Suppressor macrophage treated with lipopolysaccharide for 1 hour (primary cell): ENCODE measurements at places on chromosomes 3 and 15.

DNA sequence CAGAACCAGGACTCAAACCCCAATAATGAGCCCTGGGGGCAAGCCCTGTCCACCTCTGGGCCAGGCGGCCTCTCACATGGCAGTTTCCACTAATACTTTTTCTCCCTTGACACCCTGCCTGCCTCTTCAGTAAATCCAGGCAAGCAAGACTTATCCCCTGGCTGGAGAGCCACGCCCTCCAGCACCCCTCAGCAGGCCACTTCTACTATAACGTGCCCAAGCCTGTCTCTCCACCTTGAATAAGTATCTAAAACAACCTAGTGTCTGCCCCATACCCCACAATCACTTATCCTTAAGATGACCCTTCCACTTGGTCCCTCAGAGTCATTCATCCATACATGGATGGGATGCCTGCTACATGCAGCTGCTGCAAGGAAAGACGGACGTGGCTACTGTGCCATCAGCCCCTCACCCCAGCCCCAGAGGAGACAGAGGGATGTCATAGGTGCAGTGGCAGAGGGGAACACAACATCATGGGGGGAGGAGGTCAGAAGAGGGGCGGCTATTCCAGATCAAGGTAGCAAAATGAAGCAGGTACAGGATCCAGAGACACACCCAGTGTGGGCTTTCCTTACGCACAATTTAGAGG is 63.4 kb downstream of the LRIG1 start:
- no peak for DNase-seq

GRCh38 chr3:29153811-29154210 is 127.1 kb upstream of the RBMS3 start:
- peak; percentile 1 for DNase-seq

GRCh38 chr3:44434834-44435510 is 42.5 kb downstream of the ZNF445 start:
- DNase-seq, result no peak

- peak; percentile 28 for DNase-seq
These were observed 44.8 kb upstream of the B3GNT5 start for GRCh38 chr3:183208260-183208659.

DNA sequence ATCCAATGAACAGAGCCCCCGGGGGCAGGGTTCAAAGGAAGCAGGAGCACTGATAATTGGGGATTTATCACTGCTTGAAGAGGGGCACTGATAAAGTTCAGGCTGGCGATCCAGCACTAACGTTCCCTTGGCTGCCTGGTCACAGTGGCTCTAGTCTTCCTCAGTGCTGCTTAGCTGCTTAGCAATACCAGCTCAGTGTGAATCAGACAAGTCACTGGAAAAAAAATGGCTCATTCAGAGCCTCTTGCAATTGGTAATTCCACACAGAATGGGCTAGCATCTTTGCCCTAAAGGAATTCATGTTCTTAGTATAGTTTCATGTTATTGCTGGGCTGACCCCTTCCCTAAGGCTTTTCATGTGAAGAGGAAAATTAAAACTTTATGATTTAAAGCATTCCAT is 95.7 kb upstream of the SLC2A2 start:
- no peak for DNase-seq

DNA sequence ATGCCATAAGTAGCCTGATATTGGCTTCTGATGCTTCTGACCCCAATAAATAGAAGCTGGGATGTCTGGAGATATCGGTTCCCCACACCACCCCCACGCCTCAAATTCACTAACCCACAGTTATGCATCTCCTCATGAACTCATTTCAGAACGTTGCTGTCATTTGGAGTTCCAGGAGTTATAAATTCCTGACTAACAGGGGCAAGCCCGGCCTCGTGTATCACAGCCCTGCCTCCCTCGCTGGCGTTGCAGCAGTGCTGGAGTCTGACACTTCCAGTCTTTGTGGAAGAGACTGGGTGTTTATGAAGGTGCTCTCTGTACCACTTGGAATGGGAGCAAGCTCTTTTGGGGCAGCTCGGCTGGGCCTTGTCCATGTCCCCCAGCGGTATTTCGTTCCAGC is 101.0 kb downstream of the ANP32A start:
- DNase-seq, result no peak

- DNase-seq, result no peak
These were observed 262.1 kb upstream of the TBL1XR1 start for GRCh38 chr3:177459401-177459800.

GRCh38 chr3:46163556-46164041 is 44.5 kb downstream of the CCR1 start:
- DNase-seq, result peak; percentile 28

- DNase-seq, result no peak
These were observed 3.1 kb downstream of the CMTM6 start for GRCh38 chr3:32499585-32499984.

DNA sequence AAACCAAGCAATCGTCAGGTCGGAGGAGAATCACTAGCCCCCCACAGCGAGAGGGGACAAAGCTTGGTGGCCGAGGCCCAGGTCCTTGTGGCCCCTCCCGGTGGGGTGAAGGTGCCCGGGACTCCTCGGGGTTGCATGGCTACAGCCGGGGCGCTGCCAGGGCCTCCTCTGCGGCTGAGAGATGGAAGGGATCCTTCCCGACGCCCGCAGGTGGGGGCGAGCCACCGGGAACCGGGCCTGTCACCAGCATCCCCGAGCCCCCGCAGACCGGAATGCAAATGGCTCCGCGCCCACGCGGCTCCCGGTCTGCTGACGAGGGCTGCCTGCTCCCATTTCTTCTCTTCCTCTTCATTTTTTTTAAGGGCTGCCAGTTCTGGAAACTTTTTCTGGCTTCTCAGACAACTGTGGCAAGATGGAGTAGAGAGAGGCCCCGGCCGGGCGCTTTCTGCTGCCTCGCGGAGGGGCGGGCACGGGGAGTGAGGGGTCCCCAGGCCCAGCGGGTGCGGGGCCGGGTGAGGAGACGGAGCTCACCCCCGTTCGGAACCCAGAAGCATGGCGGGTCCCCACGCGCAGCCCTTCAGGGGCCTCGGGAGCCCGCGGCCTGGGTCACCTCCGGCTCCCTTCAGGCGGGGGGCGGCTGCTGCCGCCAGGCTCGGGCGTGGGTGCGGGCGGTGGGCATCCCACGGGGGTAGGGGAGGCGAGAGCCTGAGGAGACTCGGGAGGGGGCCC is 27.5 kb downstream of the MELTF start:
- DNase-seq, result peak; percentile 57

DNA sequence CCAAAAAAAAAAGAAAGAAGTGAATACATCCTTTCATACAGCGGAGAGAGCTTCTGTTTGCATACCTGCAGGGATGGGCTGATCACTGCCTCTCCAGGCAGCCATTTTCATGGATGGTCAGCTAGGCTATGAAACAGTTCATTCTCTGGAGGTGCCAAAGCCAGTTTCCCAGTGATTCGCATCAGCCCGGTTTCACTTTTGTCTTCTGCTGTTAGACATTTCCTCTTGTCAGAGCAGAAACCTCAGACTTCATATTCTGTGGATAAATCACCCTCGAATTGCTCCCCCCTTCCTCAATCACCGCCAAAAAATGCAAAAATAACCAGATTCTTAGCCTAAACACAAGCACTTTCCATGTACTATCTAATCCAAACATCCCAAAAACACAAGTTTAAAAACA is 225.6 kb downstream of the ADAMTS9 start:
- no peak for DNase-seq

DNA sequence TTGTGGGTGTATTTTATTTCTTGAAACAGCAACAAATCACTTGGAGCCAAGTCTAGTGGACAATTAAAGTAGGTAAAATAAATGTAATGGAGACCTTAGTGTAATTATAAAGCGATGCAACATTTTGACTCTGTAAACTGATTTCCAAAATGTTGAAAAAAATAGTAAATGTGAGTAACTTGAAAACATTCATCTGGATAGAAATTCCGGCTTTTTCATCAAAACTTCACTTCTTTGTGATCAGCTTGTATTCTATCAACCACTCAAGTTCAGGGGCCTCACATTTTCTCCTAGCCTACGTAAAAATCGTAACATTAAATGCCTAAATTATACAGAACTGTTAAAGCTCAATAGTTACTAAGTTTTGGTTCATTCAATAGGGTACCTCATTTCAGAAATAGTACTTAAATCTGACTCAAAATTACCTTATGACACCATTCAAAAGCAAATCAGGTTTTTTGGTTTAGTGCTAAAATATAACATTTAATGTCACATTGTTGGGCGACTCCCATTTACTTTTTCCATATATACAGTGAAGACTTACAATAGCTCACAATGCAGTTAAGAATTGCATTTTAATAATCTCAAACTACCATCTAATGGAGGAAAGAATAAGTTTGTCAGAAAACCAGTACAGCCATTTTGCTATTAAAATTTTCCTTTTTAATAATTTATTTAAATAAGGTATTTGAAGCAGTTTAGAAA is 12.7 kb downstream of the CCNL1 start:
- DNase-seq, result no peak

DNA sequence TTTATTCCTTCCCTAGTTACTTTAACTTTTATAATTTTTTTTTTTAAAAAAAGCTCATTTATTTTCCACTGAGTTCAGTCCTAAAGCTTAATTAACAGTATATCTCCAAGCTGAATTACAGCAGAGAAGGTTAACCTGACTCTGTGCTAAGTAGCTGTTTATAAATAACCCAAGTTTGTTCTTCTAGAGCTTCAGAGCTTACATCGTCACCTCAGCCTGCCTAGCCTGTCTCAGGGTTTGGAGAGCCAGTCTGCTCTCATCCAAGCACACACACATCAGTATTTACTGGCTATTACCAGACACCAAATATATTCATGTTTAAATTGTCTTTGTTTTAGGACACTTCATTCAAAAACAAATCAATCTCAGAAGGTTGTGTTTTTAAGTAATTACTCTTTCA is 154.9 kb downstream of the CDIN1 start:
- no peak for DNase-seq

- DNase-seq, result peak; percentile 29
These were observed 16.4 kb upstream of the ANXA2 start for GRCh38 chr15:60414016-60414682.

DNA sequence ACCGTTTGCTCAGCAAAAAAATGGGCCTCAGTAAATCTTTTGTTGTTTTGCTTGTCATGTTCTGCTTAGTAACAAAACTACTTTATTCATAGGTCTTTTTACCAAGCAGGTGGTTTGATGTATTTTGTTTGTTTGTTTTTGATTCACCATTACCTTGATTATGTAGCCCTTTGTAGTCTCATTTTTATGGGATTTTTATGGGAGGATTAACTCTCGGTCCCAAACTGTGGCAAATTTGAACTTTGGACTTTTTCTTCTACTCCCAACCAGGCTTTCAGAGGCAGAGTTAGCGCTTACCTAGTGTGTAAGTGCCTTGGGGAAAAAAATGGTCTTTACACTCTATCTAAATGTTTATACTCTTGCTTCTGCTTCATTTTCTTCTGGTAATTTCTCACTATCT is 276.7 kb upstream of the POU1F1 start:
- no peak for DNase-seq

DNA sequence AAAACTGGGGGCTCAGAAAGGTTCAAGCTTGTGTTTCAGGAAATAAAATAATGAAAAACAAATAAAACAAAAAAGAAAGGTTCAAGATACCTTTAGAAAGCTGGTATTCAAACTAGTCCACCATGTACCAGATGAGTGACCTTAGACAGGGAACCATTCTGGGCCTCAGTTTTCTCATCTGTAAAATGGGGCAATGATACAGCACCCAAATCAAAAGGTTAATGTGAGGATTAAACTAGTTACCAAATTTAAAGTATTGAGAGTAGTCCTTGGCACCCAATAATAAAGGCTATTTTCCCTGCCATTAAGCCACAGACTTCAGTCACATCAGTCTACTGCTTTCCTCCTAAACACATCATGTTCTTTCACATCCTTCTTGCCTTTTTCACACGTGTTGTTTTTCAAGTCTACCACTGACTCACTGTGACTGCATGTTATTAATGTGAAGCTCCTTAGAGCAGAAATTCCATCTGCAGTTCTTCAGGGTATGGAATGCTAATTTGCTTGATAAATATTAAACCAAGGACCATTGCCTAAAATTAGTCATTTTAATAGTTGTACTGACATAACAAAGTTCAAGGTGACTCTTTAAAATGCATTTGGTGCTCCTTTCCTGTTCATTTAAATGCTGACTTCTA is 19.9 kb downstream of the TAMM41 start:
- DNase-seq, result no peak

DNA sequence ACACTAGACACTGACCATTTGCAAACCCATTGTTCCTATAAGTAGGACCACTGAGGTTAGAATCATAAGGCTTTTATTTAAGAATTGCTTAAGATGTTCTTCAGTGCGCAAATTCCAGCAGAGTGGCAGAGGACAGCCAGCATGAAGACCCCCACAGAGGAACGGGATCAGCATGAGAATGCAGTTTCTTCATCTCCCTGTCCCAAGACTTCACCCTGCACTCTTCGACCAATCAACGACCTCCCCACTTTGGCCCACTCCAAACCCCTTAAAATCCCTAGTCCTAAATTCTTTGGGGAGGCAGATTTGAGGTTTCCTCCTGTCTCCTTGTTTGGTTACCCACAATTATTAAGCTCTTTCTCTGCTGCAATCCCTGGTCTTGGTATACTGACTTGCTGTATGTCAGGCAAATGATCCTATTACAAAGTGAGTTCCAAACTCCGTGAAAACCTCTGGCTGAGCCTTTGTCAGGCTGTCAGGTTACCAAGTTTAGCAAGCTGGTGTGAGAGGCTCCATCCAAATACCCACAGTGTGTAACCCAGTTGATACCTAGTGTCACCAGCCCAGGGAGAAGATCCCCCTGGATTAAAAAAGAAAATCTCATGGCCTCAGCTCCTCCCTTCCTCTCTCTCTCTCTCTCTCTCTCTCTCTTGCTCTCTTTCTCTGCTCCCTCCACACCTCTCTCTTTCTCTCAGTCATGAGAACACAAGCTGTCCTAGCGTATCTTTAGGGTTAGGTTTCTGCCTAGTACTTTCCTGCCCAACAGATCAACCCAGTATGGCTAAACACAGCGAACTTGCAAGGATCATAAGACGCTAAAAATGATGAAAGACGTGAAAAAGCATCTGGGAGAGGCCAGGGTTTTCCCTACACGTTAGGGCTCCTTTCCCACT is 15.8 kb upstream of the RBSN start:
- DNase-seq, result no peak

DNA sequence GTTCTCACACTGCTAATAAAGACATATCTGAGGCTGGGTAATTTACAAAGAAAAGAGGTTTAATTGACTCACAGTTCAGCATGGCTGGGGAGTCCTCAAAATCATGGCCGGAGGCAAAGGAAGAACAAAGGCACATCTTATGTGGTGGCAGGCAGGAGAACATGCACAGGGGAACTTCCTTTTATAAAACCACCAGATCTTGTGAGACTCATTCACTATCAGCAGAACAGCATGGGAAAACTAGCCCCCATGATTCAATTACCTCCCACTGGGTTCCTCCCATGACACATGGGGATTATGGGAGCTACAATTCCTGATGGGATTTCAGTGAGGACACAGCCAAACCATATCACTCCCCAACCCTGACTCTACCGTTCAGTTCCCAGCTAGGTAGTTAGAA is 59.7 kb upstream of the MINAR1 start:
- DNase-seq, result no peak
